Posterior vena cava (tissue), 2 donors: ENCODE measurements at places on chromosomes 2 and 18. TPM values are rescaled to one million over a fixed set of nuclear protein-coding genes. Genes with fewer than 3 reads are reported as not detected.

The KLHL41 gene
- total RNA-seq: 1.1 TPM

The EFEMP1 gene
- total RNA-seq: 476 TPM

The AGFG1 gene
- 85.5 TPM for total RNA-seq

The KCNJ13 gene
- not detected for total RNA-seq

The DTNA gene
- total RNA-seq: 110 TPM

The TWIST2 gene
- total RNA-seq: 18.6 TPM

The ANKRD30B gene
- not detected for total RNA-seq

The ZFAND2B gene
- total RNA-seq: 33.8 TPM

The MZT2A gene
- 42.8 TPM for total RNA-seq

The DOK1 gene
- 11.0 TPM for total RNA-seq

DNA sequence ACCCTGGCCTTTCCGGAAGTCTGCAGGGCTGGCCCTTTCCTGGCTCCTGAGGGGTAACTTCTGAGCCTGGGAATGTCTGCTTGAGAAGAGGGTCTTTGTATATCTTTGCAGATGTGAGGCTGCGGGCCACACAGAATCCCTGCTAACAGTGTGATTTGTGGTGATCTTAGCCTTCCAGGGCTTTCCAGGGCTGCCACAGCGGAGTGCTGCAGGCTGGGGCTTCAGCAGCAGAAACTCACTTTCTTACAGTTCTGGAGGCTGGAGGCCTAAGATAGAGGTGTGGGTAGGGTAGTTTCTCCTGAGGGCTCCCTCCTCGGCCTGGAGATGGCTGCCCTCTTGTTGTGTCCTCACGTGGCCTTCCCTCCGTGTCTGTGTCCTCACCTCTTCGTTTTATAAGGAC, 294.7 kb upstream of the HS6ST1 start:
- peak; percentile 45 for DNase-seq

DNA sequence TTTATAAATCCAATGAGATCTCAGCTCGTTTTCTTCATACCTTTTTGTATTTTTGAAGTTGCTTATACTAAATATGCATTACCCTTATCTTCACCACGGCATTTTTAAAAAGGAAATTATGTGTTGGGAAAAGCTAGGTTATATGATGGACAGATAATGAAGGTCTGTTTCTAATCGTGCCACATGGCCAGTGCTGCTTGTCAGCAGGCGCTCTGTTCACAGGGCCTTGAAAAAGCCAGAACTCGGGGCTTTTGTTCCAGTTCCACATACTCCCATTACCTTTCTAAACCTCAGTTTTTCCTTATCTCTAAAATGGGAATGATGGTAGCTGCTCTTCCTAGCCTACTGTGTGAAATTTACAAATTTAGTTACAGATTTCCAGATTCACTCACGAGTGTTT, 42.0 kb downstream of the EPAS1 start:
- no peak for DNase-seq

- DNase-seq: no peak
Measured at GRCh38 chr2:105598829-105599698, 145.6 kb upstream of the NCK2 start.

DNA sequence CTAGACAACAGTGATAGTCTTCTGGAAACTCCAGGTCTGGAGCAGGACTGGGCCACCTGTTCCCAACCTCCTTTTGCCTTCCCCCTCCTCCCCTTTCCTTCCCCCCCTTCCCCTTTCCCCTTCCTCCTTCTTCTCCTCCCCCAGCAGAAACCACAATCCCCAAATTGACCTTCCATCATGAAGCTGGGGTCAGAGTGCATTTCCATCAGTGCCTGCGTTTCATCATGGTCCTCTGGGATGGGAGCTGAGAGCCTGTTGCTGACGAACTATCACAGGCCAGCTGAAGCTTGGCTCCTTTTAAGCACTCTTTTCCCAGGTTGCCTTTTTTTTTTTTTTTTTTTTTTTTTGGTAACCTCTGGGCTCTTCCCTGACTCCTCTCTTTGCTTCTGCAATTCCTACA, 52.6 kb upstream of the SMAD2 start:
- no peak for DNase-seq

DNA sequence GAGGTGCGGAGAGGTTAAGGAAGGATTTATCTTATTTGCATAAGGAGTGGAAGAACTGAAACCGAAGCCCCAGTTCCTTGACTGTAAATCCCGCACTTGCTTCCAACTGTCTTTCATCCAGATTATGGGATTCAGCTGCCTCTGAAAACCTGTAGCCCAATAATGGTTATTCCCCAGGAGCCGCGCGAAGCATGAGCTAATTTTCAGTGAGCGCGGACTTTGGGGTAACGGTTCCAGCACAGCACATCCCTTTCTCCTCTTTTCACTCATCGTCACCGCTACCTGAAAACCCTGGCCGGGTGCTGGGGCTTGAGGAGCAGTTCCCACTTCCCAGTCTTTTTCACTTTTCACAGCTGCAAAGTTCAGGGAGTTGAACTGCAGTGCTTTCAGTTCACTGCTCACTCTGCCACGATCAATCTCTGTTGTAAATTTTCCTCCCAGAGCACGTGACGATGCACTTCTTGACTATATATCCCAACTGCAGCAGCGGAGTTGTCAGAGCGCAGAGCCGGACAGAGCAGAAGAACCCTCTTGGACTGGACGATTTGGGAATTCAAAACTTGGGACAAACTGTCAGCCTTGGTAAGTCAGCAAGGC, at the start of gene KCNE4:
Gene KCNE4, plus strand, starts transcription at position 498 of the 597 bp plus-strand sequence. CDS start 641 bp downstream, outside the sequence.
- no peak for DNase-seq

GRCh38 chr2:105249891-105250290, 8.3 kb downstream of the GPR45 start:
- no peak for DNase-seq

- DNase-seq: no peak
Measured at GRCh38 chr2:197925204-197925603, 120.8 kb downstream of the PLCL1 start.

GRCh38 chr2:37526323-37526722, 145.1 kb downstream of the CDC42EP3 start:
- no peak for DNase-seq

GRCh38 chr2:95006588-95006987, 18.9 kb upstream of the MAL start:
- peak; percentile 38 for DNase-seq

DNA sequence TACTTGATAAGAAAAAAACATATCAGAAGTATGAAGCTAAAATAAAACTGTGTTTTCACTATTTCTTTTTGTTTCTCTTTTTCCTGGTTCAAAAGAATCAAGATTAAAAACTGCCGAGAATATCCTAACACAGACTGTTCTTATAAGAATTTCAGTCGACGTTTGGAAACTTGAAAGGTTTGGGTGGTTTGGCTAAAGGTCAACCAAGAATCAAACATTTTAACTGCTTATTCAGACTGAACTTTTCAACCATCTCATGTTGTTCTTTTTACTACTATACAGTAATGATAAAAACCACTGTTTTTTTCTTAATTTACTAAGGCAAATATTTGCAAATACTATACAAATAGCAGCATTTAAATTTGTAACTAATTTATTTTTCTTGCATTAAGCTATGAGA, 308.5 kb upstream of the TFPI start:
- no peak for DNase-seq

- no peak for DNase-seq
Measured at GRCh38 chr18:45688833-45689232, 35.1 kb upstream of the SLC14A1 start.

DNA sequence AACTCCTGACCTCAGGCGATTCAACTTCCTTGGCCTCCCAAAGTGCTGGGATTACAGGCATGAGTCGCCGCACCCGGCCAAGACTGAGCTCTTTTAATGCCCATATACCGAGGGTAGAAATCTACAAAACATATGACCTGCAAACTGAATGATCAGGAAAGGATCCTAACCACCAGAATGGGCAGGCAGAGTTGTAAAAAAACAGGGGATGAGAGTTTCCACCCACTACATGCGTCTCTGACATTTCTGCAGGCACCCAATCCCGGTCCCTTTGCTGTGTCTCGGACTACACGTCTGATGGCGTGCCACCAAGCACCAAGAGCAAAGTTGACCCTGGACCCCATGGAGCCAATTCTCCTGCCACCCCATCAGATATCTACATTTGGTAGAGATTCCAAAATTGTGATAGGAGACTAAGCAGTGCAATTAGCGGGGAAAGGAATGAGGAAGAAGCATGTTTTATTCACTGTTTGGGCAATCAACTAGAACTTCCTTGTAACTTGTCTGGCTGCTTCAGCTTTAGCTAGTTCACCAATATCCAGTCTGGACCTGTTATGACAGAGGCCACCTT, 74.1 kb downstream of the ATP8B1 start:
- DNase-seq: no peak

GRCh38 chr2:190685333-190685732, 36.5 kb downstream of the NAB1 start:
- no peak for DNase-seq

- no peak for DNase-seq
Measured at GRCh38 chr18:74840492-74841167, 243.0 kb downstream of the ZNF407 start.

GRCh38 chr2:24915796-24916195, 4.2 kb downstream of the ADCY3 start:
- DNase-seq: peak; percentile 67

DNA sequence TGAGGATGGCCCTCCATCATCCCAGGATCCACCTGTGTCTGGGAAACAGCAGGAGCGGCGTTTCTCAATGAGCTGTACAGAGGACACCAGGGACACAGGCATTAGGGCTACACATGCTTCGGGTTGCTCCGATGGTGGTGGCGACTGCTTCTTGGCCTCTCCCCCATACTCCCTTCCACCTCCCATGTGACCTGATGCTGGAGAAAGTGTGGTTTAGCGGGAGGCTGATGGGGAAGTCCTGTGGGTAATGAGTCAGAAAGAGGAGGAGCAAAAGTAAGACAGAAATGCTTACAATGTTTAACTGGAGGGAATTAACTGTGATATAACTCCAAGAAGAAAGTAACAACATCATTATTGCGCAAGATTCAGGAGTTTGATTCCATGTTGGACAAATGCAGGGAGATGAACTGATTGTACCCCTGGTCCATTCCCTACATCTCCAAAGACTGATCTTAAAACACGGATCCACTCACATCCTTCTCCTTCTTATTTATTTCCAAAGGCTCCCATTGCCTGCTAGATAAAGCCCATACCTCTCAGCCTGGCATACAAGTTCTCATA, 186.6 kb downstream of the NRP2 start:
- no peak for DNase-seq

GRCh38 chr2:72115110-72116080, 32.3 kb downstream of the CYP26B1 start:
- peak; percentile 88 for DNase-seq

GRCh38 chr18:7158216-7158615, 40.6 kb upstream of the LAMA1 start:
- DNase-seq: no peak
